ENCODE measurements at places on chromosomes 4 and X.

DNA sequence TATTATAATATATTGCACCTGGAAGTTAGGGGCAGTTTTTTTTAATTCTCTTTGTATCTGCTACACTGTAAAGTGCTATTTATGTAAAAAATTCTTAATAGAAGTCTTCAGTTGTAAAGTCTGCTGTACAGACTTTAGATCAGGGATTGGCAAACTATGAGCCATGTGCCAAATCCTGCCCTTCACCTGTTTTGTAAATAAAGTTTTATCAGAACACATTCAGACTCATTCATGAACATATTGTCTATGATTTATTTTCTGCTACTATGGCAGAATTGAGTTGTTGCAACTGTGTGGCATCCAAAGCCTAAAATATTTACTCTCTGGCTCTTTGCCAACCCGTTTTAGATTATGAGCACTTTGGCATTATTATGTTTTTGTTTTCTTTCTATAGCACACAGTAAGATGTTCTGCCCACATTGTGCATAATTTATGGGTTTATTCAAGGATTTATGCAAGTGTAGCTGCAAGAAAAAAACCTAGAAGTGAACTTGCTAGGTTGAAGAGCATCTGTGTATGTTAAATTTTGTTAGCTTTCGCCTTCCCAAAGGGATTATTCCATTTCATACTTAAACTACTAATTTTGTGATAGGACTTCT is 56.9 kb downstream of the CLCN3 start:
- DNase-seq = no peak

GRCh38 chr4:177194906-177195305 is 114.8 kb upstream of the NEIL3 start:
- no peak for DNase-seq

- no peak for DNase-seq
These were observed 42.1 kb downstream of the TRIM61 start for GRCh38 chr4:164935363-164935762.

GRCh38 chr4:86961116-86961515 is 26.3 kb downstream of the AFF1 start:
- DNase-seq = no peak

DNA sequence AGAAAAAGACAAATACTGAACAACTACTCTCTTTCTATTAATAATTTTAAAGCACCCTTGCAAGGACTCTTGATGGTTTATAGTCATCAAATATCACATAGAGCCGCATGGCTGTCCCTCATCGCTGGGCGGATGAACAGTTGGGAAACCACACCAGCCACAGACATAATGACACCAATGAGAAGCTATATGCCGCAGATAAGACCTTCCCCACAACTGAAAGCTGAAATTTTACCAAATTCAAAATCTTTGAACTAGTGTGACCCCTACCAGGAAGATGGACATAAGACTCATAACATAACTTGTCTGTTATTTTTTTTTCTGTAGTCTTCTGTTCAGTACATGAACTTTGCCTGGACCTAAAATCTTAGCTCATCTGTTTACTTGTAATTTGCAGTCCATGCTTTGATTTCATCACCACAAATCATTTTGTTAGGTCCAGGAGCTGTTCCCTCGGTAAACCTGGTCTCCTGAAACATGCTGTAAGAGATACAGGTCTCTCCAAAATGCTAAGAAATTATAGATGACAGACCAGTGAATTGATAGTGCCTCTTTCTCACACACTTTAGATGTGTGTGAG is 157.3 kb upstream of the RAPGEF2 start:
- DNase-seq = no peak

GRCh38 chrX:119155416-119156035 is 27.9 kb upstream of the KIAA1210 start:
- no peak for DNase-seq

GRCh38 chr4:119041396-119041795 is 94.2 kb upstream of the MYOZ2 start:
- no peak for DNase-seq

DNA sequence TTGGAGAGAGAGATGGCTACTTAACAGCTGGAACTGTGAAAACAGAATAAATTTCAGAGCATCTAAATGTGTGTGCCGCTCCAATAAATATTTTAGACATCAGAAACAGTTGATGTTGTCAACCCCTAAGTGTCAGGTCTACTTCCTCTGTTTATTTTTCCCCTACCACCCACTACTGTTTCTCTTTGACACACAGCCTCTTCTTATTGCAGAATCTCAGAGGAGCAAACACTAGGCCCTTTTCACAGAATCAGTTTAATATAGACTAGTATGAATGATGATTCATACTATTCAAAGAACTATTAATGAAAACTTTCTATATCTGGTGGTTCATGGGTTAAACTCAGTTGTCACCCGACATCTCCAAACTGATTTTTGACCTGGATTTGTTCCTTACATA is 33.9 kb downstream of the NAA11 start:
- no peak for DNase-seq

GRCh38 chr4:145034727-145035211 is 63.2 kb downstream of the ANAPC10 start:
- DNase-seq = no peak

DNA sequence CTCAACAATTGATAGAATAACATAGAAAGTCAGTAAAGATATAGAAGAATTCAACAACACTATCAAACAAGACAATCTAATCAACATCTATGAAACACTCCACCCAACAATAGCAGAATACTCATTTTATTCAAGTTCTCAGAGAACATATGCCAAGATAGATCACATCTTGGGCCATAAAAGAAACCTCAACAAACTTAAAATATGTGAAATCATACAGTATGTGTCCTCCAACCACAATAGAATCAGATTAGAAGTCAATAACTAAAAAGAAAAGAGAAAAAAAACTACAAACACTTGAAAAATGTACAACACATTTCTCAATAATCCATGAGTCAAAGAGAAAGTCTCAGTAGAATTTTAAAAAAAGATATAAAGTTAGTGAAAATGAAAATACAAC is 78.6 kb upstream of the LDB2 start:
- DNase-seq = no peak

DNA sequence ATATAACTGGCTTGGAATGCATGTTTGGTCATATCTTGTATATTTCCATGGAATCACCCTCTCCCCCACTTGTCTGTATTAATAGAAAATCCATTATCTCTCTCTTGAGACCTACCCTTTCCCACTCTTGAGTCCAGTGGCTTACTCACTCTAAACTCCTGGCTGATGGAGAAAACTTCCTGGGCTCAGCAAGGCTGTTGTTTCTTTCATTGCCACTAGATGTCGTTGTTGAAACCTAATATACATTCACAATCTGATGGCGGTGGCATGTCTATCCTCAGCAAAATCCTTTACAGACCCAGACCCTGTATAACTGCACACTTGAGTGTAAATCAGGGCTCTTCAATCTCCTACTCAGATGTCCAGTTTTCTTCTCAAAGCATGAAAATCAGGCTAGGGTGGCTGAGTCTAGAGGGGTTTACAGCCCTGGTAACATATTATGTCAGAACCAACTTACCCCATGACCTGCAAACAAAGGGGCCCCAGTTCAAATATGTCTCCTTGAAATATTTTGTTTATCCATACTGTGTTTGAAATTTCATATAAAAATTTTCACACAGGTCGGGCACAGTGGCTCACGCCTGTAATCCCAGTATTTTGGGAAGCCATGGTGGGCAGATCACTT is 70.0 kb upstream of the FAM241A start:
- DNase-seq = peak; percentile 4

DNA sequence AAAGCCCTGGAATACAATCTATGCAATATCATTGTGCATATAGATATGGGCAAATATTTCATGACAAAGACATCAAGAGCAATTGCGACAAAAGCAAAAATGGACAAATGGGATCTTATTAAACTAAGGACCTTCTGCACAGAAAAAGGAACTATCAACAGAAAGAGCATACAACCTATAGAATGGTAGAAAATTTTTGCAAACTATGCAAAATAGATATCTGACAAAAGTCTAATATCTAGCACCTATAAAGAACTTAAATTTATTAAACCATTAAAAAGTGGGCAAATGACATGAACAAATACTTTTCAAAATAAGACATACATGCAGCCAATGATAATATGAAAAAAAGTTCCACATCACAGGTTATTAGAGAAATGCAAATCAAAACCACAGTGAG is 312.9 kb downstream of the GLUD2 start:
- no peak for DNase-seq

DNA sequence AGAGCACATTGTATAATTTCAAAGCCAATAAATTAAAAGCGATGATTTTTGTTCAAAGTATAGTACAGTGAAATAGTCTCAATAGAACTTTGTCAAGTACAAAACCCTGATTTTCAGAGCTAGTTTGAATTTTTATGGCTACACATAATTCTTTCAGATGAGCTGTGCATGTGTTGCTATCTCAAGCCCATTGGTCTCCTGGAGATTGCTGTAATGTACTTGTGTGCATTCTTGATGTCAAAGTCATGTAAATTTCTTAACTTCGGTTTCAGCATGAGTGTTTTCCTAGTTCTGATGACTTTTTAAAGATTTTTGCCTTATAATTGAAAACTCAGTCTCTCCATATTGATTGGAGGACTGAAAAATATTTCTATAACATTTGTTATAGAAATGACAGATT is 200.8 kb downstream of the CEP135 start:
- DNase-seq = no peak

GRCh38 chr4:151753056-151753455 is 7.8 kb downstream of the GATB start:
- DNase-seq = no peak

- DNase-seq = no peak
These were observed 208.9 kb downstream of the SPATA18 start for GRCh38 chr4:52259978-52260377.

DNA sequence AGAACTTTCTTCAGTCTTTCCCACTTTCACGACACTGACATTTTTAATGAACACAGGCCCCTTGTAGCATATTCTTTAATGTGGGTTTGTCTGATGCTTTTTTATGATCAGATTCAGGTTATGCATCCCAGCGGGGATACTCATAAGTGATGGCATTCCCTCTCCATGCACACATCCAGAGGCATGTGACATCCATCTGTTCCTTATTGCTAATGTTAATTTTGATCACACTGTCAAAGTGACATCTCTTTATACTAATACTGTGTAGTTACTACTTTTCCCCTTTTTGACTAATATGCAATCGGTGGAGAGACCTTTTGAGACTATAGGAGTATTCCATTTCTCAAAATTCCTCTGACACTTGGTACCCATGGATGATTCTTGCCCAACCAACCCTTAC is 43.8 kb upstream of the HS3ST1 start:
- DNase-seq = no peak

- DNase-seq = no peak
These were observed 68.1 kb upstream of the DUSP21 start for GRCh38 chrX:44775726-44776125.

- DNase-seq = peak; percentile 14
These were observed at the start of gene ING2 for GRCh38 chr4:183504930-183505610. ING2 (plus strand) TSS chr4:183505058; CDS start chr4:183505196, 138 bp downstream.
